ENCODE measurements at places on chromosomes 2 and 18.

DNA sequence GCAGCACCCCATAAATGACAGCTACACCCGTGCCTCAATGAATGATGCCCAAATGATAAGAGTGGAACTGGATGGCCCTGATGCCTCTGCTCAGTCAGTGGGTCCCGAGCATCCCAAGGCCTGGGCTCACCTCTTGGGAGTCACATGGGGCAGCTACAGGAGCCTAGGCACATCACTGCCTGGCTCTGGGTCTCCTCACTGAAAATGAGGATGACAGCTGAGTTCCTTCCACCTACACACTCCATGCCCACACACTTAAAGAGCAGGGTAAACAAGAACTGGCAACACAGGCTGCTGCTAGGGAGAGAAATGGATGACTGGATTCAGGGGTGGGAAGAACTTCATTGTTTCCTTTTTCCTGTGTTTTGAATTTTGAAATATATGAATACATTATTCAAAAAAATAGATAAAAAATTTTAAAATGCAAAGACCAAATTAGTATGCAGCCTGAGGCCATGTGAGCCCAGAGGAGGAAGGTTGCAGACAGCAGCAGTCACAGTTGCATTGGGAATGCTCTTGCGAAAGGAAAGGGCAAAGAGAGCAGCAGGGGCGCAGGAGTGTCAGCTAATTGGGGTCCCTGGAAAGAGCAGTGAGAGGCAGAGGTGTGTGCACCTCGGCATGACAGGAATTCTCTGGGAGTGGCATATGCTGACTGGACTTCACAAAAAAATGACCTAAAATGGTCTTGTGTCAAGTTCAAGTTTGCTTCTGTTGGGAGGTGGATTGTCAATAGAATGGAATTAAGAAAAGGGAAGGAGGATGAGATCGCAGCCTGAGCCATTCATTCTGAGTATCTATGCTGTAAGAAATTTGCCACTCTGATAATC, 327.1 kb downstream of the CELF4 start:
- DNase-seq: no peak

DNA sequence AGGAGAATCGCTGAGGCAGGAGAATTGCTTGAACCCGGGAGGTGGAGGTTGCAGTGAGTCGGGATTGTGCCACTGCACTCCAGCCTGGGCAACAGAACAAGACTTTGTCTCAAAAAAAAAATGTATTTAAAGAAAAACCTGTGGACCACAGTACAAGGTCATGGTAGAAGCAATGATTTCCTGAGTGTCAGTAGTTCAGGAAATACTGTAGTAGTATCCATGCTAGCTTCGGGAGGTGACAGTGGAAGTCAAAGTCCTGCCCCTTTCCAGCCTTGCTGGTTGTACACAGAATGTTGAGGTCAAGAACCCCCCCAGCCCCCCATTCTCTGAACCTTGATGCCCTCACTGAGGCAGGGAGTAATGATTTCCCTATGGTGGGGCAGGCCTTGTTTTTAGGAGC, 56.6 kb downstream of the INPP4A start:
- DNase-seq: no peak

- DNase-seq: no peak
These were observed 626.7 kb upstream of the SALL3 start for GRCh38 chr18:78352910-78353309.

DNA sequence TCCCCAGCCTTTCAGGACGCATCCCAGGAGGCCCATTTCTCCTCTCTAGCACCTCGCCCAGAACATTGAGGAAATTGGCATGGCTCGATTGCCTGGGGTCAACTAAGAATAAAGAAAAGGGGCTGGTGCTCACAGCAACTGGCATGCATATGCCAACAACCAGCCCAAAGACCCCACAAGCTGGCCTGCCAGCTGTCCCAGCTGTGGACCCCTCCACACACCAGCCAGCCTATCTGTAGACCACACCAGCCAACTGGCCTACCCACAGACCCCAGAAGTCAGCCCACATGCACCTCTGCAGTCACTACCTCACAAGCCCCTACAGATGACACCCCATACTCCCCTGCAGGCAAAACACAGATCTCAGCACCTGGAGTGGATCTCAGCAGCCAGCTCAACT, 123.8 kb upstream of the ID2 start:
- DNase-seq: no peak

GRCh38 chr2:32752205-32752604, 124.4 kb downstream of the TTC27 start:
- DNase-seq: no peak

- no peak for DNase-seq
These were observed 167.4 kb downstream of the TRABD2A start for GRCh38 chr2:84713441-84713840.

DNA sequence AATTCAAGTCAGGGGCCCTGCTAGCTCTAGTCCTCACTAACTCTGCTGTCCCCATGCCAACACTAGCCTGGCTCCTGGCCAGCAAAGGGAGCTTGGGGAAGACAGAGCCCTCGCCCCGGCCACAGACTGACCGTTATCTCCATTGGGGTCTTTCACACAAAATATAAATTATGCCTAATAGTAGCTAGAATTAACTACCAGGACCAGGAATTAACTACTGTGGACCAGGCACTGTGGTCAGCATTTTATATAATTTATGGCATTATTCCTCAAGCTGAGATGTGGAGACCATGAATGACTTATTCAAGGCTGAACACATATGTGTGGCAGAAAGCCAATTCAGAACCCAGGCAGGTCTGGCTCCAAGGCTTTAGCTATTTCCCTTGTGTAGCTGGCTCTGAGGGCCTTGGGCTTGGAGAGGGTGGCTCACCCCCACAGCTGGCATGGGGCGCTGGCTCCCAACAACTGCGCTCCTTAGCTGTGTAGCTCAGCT, 49.2 kb downstream of the CELF4 start:
- DNase-seq: no peak

Measured in fibroblast of villous mesenchyme (primary cell).